Hepatocyte (in vitro differentiated cells): ENCODE measurements at places on chromosomes 5 and 9. TPM values are rescaled to one million over a fixed set of nuclear protein-coding genes. Genes with fewer than 3 reads are reported as not detected.

DNA sequence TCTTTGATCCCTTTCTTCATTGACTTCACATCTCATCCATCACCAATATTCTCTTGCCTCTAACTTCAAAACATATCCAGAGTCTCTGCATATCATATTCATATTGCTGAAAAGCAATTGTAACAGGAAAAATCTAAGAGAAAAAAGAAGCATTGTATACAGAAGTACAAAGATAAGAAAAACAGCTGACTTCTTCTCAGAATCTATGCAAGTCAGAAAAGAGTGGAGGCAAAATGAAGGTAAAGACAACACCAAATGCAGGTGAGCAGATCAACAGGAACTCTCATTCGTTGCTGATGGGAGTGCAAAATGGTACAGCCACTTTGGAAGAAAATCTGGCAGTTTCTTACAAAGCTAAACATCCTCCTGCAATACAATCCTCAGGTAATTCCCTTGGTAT, 155.6 kb downstream of the PHF2 start:
- no peak overlapping the region for H3K27ac ChIP-seq
- no peak for DNase-seq
- H3K27me3 ChIP-seq, result no peaks in the 10 kb centered on the region
- H3K36me3 ChIP-seq, result no peaks in the 10 kb centered on the region
- no peaks in the 10 kb centered on the region for H3K4me1 ChIP-seq

GRCh38 chr5:167802755-167803431, 488.6 kb upstream of the WWC1 start:
- H3K36me3 ChIP-seq, result no peaks in the 10 kb centered on the region
- no peak overlapping the region for H3K27ac ChIP-seq
- peaks cover 4% of the 10 kb centered on the region for H3K4me1 ChIP-seq
- no peak overlapping the region for H3K4me3 ChIP-seq

GRCh38 chr9:115296831-115297565, 179.0 kb upstream of the TNC start:
- H3K27ac ChIP-seq, result no peak overlapping the region
- H3K27me3 ChIP-seq, result no peaks in the 10 kb centered on the region
- no peak for DNase-seq

The PIK3R1 gene
- total RNA-seq, result 86.3 and 109 TPM in 2 replicates

GRCh38 chr5:90201923-90202322, 207.6 kb downstream of the CETN3 start:
- no peak overlapping the region for H3K4me3 ChIP-seq
- no peaks in the 10 kb centered on the region for H3K36me3 ChIP-seq
- H3K4me1 ChIP-seq, result no peaks in the 10 kb centered on the region
- no peak overlapping the region for H3K27ac ChIP-seq

The PCDHA5 gene
- total RNA-seq, result 2.2 and 2.5 TPM in 2 replicates

DNA sequence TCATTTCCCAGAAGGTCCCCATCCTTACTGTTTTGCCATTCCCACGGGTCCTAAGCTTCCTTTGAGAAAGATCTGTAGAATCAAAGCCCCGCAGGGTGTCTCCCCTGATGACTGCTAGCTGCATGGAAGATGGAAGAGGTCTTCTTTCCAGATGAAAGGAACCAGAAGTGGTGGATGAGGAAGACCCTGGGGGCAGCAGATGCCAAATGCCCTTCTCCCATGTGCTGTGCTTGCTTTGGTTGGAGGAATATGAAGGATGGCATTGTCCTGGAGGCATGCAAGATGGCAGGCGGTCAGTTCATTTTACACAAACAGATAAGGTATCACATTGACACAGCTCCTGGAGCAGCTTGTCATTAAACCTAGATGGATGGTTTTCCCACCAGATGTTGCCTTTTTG, 25.8 kb upstream of the CER1 start:
- DNase-seq, result no peak
- no peaks in the 10 kb centered on the region for H3K4me1 ChIP-seq

DNA sequence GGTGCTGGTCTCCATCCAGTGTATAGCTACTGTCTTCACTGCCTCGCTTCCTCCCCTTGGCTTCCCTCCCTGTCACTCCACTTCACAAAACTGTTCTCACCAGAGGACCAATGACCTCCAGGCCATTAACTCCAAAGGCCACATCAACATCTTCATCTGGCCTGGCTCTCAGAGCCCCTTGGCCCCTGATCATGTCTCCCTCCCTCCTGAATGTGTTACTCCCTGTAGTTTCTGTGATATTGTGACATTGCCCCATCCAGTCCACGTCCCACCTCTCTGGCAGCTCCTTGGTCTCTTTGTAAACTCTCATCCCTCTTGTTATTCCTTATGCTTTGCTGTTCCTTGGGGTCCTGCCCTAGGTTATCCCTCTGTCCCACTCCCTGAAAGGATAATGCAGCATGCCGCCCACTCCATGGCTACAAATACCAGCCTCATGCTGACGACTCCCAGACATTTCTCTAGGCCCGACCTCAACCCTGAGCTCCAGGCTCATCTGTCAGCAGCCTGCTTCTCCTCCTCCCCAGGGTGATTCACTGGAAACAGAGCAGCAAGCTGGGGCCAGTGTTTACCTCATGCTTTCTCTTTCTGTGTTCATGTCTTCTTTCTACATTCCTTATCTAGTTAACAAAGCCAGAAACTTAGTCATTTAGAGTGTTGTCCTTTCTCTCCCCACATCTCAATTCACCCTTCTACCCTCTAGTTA, 312.2 kb downstream of the SPOCK1 start:
- DNase-seq, result peak; percentile 52
- no peaks in the 10 kb centered on the region for H3K4me1 ChIP-seq
- H3K36me3 ChIP-seq, result no peaks in the 10 kb centered on the region
- H3K4me3 ChIP-seq, result no peak overlapping the region
- no peaks in the 10 kb centered on the region for H3K27me3 ChIP-seq
- H3K27ac ChIP-seq, result no peak overlapping the region

GRCh38 chr5:170886210-170886894, 24.5 kb downstream of the RANBP17 start:
- no peak overlapping the region for H3K4me3 ChIP-seq
- H3K27me3 ChIP-seq, result no peaks in the 10 kb centered on the region
- DNase-seq, result peak; percentile 31
- peak overlapping the region; percentile 45 for H3K27ac ChIP-seq
- H3K36me3 ChIP-seq, result no peaks in the 10 kb centered on the region

DNA sequence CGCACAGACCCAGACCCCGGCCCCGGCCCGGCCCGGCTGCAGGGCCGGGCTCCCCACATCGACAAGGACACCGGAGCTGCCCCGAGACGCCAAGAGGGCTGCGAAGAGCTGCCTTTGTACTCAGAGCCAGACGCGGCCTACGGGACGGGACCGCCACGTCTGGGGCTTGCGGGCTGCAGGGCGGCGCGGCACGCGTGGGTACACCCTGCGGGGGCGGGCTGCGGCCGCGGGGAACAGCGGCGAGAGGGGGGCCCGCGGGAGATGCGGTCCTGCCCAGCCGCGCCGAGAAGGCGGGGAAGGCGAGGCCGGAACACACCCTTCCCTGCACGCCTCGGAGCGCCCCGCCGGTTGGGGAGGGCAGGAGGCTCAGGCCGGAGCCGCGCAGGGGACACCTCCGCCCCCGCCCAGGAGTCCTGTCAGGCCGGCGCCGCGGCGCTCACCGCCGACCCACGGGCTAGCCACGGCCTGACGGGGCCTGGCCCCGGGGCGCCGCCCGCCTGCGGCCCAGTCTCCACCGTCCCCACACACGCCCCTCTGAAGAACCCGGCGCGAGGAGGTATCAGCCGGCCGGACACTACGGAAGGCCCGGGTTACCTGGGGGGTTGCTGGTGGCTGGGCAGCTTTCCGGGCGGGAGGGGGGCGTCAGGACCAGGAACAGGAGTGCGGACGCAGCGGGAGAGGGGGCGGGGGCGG, 478 bp downstream of the RAB14 start:
- peak overlapping the region; percentile 90 for H3K4me3 ChIP-seq
- peak; percentile 62 for DNase-seq
- no peaks in the 10 kb centered on the region for H3K36me3 ChIP-seq

GRCh38 chr5:5739490-5739945, 317.0 kb downstream of the ICE1 start:
- DNase-seq, result no peak
- H3K36me3 ChIP-seq, result no peaks in the 10 kb centered on the region
- H3K4me3 ChIP-seq, result no peak overlapping the region
- no peaks in the 10 kb centered on the region for H3K27me3 ChIP-seq
- no peaks in the 10 kb centered on the region for H3K4me1 ChIP-seq

DNA sequence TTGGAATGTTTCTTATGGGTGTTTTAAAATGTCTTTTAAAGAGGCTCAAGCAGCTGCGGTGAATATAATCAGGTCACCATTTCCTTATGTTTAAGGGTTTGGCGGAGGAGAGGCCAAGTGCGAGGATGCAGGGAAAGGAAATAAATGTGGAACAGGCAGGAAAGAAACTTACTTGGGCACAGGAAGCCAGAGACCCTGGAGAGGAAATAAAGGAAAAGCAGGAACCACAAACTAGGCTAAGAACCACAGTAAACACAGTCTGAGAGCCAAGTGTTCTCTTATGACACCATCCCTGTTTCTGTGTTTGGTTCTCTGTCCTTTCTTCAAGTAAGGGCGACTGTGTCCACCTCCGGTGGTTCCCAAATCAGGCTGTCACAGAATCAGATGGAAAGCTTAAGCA, 166.5 kb downstream of the C9orf152 start:
- H3K4me3 ChIP-seq, result no peak overlapping the region
- H3K36me3 ChIP-seq, result no peaks in the 10 kb centered on the region
- H3K27me3 ChIP-seq, result peaks cover under 1% of the 10 kb centered on the region
- peaks cover 15% of the 10 kb centered on the region for H3K4me1 ChIP-seq
- no peak for DNase-seq

GRCh38 chr9:75612754-75613153, 277.7 kb upstream of the PCSK5 start:
- H3K27me3 ChIP-seq, result no peaks in the 10 kb centered on the region
- DNase-seq, result no peak
- H3K36me3 ChIP-seq, result no peaks in the 10 kb centered on the region
- H3K4me3 ChIP-seq, result no peak overlapping the region
- H3K27ac ChIP-seq, result no peak overlapping the region

The SPINK7 gene
- total RNA-seq, result not detected in 2 replicates

The PCDHB14 gene
- 3.9 and 4.3 TPM in 2 replicates for total RNA-seq

The DRD1 gene
- 0.80 and 1.2 TPM in 2 replicates for total RNA-seq
